Activated CD4-positive, alpha-beta T cell treated with anti-CD3 and anti-CD28 coated beads for 4 hours (primary cell): ENCODE measurements at places on chromosomes 12 and 14.

- peak; percentile 78 for DNase-seq
These were observed 648 bp downstream of the CHD4 start for GRCh38 chr12:6606331-6607131.

DNA sequence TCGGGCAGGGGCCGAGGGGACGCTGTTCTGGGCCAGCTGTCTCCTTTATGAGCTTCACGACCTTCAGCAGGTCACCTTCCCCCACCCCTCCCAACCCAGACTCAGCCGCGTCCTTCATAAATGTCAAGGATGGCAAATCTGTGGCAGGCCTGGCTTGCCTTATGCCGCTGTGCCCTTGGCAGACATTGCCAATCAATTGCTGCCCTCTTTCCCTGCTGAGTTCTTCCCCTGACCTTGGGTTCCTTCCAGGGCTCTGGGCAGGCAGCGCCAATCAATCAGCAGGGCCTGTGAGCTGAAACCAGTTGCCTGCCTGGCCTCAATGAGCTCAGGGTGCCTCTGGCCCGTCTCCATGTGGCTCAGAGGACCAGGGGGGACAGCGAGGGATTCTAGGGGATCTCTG is 7.7 kb downstream of the FAM222A start:
- no peak for DNase-seq

GRCh38 chr12:62934799-62935674 is at the start of gene PPM1H:
Gene PPM1H (minus strand): TSS chr12:62935150. CDS start chr12:62934736, 414 bp downstream.
- DNase-seq = no peak

- no peak for DNase-seq
These were observed 451.3 kb downstream of the FOXG1 start for GRCh38 chr14:29217813-29218450.
